ENCODE measurements at places on chromosomes 7 and 10. TPM values are rescaled to one million over a fixed set of nuclear protein-coding genes. Genes with fewer than 3 reads are reported as not detected.

Gene ZNF487
- polyA plus RNA-seq = 3.4 TPM

Gene OR2A12
- not detected for polyA plus RNA-seq

Gene CFAP43
- polyA plus RNA-seq = 0.11 TPM

Gene UMAD1
- 3.5 TPM for polyA plus RNA-seq

Gene ASZ1
- polyA plus RNA-seq = not detected
